ENCODE measurements at places on chromosomes 12 and 14.

DNA sequence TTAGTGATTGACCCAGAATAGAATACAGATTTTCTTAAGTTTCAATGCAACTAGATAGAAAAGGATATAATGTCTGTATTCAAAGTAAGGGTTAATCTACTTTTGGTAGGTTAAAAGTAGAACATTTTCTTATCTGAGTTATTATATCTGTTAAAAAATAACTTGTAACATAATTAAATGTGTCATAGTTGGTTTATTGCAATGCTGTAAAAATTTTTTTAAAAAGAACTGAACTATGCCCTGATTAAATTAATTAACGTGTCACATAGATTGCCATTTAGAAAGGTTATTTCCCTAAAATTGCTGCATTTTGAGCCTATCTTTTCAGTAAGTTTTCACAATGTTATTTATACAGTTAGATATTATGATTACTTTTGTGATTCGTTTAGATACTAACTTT lies 89.2 kb downstream of the PDE3A start:
- no peak for DNase-seq

DNA sequence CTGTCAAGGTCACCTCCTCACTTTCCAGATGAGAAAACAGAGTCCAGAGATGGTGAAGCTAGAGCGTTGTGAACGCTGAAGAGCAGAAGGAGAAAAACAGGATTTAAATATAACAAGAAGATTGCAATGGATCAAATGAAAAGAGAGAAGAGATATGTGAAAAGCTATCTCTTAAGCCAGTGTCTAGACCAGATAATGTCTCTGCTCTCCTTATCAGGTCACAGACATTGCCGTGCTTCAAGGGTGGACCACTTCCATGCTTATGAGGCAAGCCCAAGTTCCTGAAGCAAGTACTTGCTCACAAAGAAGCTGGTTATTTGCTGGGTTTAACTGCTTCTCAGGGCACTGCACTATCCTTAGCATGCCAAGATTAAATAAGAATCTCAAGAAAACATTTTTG lies 31.6 kb upstream of the FRS2 start:
- no peak for DNase-seq

DNA sequence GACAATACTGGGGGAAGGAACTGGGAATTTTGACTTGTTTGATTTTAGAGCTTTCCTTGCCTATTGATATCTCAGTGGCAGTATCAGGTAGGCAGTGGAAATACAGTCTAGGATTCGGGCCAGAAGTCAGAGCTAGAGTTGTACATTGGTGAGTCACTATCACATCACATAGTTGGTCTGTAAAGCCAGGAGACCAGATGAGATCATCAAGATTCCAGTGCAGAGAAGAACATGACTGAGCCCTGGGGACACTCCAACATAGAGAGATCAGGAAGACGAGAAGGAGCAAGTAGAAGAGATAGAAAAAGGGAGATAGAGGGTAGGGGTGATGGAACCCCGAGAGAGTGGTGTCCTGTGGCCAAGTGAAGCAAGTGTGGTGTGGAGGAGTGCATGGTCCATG lies 46.6 kb upstream of the NR1H4 start:
- peak; percentile 60 for DNase-seq

DNA sequence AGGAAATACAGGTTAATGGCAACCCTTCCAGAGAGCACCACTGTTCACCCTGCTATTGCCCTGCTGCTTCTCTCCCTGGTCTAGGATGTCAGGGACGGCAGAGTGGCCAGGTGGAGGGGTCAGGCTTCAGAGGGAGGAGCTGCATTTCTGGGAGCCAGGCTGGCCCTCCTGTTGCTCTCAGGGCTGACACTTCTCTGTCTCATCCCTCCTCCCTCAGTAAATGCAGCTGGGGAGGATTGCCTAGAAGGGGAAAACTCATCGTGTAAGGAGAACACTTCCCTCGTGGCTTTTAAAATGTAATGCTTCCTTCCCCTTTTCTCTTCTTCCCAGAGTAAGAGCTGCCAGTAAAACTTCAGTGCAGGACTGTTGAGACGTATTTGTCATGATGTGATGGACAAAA lies 20.8 kb downstream of the SUSD6 start:
- no peak for DNase-seq

GRCh38 chr14:34539407-34540180 lies at the start of gene EAPP:
Gene EAPP, minus strand, starts transcription at chr14:34539701. Its CDS starts 73 bp downstream, at chr14:34539628.
- DNase-seq = peak; percentile 77

- no peak for DNase-seq
Measured at GRCh38 chr12:100953217-100953616, 158.6 kb downstream of the ANO4 start.

DNA sequence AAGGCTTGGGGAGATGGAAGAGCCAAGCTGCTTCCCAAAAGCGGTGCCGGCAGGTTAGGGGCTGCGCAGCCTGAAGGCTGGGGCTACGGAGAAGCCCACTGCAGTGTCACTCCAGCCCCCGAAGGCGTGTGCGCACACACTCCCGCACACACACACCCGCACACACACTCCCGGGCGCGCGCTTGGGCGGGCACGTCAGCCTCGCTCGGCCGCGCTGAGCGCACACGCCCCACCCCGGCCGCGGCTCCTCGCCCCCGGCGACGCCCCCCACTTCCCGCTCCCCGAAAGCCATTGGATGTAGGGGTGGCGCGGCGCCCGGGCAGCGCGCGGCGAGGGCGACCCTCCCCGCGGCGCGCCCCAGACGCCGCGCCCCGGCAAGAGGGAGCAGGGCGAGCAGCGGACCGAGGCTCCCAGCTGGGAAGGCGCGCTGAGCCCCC lies at the start of gene KCNK10:
Gene KCNK10, minus strand, starts transcription at position 184 of the 437 bp plus-strand sequence. CDS start 471 bp downstream, outside the sequence.
- no peak for DNase-seq

DNA sequence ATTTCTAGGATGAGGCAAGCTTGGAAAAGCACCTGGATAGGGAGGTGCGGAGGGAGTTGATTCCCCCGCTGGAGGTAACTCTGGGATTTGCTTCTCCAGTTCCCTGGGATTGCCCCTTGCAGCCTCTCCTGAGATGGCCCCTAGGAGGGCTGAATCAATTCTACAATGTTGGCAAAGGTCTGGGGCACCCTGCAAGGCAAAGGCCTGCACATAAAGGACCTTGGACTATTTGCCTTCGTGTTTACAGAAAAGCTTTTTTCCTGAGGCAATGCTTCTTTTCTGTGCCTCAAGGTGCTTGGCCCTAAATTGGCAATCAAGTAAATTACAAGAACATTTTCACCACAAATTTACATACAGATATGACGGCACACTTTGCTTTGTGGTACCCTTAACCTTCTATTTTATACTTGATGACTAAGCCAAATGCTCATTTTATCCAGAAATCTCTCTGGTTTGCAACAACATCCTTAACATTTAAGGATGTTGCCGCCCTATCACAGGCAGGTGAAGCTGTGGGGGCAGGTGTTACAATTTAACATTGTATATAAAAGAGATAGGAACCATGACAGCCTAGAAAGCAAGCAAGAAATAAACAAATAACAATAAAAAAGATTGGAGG lies 40.3 kb downstream of the TIMELESS start:
- DNase-seq = no peak

GRCh38 chr12:46795988-46796387 lies 29.8 kb downstream of the SLC38A4 start:
- DNase-seq = no peak

DNA sequence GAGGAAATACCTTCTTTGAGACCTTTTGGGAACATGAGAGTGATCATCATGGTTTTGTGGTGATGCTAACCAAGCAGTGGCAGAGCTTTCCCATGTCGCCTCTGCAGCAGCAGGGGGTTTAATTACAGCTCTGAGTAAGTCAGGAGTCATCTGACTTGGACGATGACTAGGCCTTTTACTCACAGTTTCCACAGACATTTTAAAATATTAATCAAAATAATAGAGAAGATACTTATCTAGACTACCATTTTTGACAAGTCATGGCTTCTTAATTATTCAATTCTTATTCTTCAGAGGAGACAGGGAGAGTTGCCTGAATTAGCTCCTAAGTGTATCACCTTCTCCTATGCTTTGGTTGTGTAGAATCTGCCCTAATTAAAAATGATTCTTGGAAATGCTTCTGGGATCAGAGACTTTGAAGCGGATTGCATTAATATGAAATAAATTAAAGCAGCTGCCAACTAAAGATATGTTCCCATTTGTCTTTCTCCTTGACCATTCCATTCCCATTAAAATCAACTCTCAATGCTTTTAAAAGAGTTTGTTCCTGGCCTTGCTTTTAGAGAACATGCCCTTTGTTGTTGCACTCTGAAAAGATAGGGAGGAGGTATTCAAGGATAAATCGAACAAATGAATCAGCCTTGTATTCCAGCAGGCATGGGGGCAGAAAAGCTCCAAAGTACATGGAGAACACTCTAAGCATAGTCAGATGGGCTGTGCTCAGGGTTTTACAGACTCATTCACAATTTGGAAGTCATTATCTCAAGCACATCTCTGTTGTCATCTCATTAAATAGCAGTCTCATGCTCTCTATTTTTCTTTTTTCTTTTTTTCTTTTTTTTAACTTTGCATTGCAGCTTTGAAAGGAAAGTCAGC lies 7.7 kb upstream of the IFNG-AS1 start:
- peak; percentile 35 for DNase-seq
